ENCODE measurements at places on chromosomes 12 and 14.

- no peak for DNase-seq
Observed at GRCh38 chr14:21036751-21037150, 2.1 kb upstream of the RNASE13 start.

- no peak for DNase-seq
Observed at GRCh38 chr12:53616950-53617349, 9.2 kb downstream of the ATF7 start.

DNA sequence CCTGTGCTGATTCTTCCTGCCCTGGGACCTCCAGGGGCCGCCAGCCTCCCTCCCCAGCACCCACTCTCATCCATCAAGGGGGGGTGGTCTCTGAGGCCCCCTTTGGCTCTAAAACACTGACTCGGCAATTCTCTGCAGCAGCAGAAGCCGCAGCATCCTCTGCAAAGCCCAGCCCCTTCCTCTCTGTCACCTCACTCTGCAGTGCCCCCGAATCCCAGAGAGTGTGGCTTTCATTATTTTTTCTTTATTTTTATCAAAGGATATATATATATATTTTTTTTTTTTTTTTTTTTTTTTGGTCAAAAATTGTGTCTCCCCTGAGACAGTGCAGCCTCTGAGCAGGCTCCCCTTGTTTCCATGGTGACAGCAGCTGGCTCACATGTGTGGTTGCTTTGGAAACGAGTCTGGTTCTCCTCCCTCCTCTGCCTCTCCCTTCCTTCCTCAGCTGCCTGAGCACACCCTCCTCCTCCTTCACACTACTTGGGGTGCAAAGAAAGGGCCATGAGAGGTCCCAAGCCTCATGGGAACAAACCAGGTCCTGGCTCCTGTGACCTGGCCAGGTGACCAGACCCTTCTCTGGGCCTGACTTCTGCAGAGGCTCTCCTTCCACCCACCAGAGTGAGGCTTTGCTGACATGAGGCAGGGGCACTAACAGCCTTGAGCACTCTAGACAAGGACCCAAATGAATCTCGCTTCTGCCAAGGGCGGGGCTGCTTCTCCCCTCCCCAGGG, 100.5 kb downstream of the LRRC74A start:
- no peak for DNase-seq

- no peak for DNase-seq
Observed at GRCh38 chr12:22615963-22616501, 8.9 kb upstream of the ETNK1 start.

DNA sequence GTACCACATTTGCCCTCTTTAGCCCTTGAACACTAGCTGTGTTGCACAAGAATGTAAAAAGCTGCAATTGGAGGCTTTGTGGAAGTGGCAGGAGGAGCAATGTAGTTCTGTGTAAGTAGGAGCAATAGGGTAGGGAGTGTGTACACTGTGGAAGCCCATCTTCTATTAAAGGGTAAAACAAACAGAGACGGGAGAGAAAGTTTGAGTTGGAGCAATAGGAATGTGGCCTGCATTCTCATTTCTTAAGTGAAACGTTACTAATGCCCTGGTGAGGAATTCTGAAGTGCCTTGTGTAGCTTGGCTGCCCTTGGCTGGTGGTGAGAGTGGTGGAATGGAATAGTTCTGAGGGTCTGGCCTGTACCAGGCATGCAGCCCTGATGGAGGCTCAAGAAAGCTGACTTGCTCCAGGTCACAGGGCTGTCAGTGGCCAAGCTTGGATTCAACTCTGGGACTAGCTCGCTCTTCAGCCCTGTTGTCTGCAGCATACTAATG, 38.8 kb upstream of the ATP23 start:
- no peak for DNase-seq

- DNase-seq = no peak
Observed at GRCh38 chr12:105454688-105455087, 124.2 kb downstream of the C12orf75 start.

DNA sequence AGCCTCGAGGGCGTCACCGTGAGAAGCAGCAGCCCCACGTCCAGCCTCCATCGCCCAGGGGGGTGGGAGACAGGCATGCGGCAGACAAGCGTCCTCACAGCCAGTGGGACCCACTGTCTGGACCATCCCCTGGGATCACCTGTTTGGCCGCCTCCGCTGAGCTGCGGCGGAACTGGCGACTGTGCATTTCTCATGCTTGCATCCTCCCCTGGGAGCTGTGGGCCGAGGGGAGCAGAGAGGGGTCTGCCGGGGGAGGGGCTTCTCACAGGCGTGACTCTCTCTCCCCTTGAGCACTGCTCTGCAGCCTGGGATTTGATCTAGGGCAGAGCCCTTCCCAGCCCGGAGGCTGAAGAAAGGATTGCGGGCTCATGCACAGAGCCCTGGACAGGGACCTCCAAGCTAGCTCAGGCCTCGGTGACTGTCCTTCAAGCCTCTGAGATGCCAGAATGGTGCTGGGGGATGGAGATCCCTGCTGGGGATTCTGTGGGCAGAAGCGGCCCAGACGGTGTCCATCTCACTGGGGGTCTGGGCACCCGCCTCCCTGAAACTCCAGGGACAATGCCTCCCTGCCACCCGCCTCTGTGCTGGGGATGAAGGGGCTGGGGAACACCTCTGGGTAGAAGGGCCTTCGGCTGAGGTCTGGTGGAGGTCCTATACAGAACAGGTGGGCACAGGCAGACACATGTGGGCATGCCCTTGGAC, 61.1 kb downstream of the PRIMA1 start:
- no peak for DNase-seq

GRCh38 chr14:71588028-71588427, 344.2 kb upstream of the RGS6 start:
- no peak for DNase-seq

- no peak for DNase-seq
Observed at GRCh38 chr12:5627053-5627630, 195.2 kb downstream of the NTF3 start.

DNA sequence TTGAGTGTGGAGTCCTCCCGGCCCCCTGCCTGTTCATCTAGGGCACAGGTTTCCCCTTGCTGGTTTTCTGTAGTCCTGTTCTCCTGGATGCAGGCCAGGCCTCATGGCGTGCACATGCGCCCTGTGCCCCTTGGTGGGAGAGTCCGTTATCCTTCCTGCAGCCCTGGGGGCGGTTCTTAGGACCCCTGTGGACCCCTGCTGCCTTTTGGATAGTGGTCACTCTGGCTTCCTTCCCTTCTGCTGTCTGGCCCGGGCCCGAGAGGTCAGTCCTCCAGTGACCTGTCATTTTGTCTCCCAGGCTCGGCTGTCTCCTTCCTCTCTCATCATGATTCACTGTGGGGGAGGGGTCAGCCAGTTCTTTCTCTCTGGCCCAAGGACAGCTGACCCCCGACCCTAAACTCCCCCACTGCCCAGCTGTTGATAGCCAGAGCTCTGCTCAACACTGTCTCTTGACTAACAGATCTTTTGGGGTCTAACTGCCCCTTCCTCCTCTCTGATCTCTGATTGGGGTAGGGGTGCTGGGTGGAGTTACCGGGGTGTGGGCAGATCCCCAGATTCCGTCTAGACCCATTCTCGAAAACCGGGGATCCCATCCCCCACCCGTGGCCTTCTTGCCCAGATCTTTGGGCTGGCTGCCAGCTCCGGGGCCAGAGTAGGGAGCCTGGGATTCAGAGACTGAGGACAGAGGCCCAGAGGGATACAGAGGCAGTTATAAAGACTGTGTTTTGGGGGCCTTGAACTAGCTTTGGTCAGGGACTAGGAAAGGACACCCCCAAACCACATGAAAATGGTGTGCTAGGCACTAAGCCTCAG, 7.0 kb downstream of the CCND2 start:
- DNase-seq = no peak

- DNase-seq = no peak
Observed at GRCh38 chr12:47617476-47617875, 88.4 kb downstream of the RPAP3 start.

DNA sequence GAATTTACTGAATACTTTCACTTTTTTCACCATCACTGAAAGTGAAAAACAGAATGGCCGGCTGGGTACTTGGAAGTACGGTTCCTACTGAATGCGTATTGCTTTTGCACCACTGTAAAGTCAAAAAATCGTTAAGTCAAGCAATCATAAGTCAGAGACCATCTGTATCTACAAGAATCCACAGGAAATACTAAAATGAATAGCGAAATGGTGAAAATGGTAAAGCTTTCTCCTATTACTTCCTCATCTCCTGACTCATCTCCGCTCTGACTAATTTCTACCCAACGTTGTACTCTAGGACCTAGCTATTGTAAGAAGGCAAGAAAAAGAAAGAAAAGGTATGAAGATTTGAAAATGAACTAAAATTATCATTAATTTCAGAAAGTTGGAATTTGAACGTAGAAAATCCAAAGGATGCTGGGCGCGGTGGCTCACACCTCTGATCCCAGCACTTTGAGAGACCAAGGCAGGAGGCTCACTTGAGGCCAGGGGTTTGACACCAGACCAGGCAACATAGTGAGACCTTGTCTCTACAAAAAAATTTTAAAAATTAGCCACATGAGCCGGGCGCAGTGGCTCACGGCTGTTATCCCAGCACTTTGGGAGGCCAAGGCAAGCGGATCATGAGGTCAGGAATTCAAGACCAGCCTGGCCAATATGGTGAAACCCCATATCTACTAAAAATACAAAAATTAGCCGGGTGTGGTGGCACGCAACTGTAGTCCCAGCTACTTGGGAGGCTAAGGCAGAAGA, 5.3 kb upstream of the CDCA4 start:
- no peak for DNase-seq

GRCh38 chr12:79737875-79738718, 47.3 kb upstream of the PAWR start:
- no peak for DNase-seq

- no peak for DNase-seq
Observed at GRCh38 chr12:109883461-109883860, 3.1 kb upstream of the GLTP start.

DNA sequence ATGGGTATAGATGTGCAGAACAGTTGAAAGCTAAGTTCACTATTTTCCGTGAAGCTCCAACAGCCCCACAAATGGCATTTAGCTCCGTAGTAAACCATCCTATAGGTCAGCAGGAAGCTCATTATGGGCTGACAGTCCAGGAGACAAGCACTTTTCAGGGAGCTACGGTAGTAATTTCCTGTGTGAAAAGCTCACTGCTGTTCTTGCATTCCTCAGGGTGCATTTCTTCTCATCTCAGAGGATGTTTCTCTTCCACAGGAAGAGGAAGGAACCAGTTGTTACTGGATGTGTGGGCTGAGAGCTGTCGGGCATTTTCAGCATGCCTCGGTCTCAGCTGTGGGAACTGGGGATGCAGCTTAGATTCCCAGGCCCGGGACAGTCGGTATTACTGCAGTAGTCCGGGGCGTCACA, 72.8 kb downstream of the GALNT4 start:
- peak; percentile 89 for DNase-seq
